ENCODE measurements at places on chromosomes 5 and 9.

GRCh38 chr9:76751001-76751400 lies 13.2 kb upstream of the PCA3 start:
- no peak for DNase-seq

GRCh38 chr9:16637911-16638310 lies 232.6 kb downstream of the BNC2 start:
- DNase-seq, result no peak

GRCh38 chr5:97501286-97501964 lies 318.4 kb upstream of the RIOK2 start:
- DNase-seq, result no peak

DNA sequence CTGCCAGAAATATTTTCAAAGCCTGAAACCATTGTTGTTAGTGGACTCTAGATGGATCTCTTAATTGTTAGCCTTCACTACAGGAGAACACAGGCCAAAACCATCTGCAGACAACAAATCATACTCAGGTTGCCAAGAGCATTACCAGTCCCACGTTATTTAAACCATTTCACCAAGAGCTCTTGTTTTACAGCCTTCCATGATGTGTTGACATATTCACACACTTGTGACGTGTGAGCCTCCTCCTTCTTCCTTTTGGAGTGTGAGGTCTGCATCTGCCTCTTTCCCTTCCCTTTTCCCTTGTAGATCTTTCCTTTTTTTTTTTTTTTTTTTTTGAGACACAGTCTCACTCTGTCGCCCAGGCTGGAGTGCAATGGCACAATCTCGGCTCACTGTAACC lies 279.0 kb downstream of the AUH start:
- no peak for DNase-seq

DNA sequence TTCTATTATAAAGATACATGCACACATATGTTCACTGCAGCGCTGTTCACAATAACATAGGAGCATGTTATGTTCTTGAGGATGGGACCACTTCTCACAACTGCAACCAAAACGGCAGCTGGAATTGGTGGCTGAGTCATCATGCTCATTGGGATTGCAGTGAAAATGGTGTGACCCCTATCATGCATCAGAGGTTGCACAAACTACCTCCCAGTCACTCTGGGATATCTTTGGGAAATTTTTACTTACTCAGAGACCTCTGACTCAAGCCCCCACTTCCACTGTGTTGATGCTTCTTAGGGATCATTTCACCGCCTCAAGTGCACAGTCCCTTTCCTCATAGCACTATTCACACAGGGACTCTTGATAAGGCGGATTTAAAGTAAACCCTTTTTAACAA lies 474.1 kb downstream of the BNC2 start:
- no peak for DNase-seq

GRCh38 chr9:36144309-36145232 lies 8.0 kb downstream of the GLIPR2 start:
- DNase-seq, result no peak

- DNase-seq, result no peak
These were observed 236.1 kb downstream of the ARRDC3 start for GRCh38 chr5:91146905-91147600.

GRCh38 chr9:982394-983230 lies 6.2 kb downstream of the DMRT3 start:
- DNase-seq, result no peak

- no peak for DNase-seq
These were observed 225.7 kb downstream of the MAST4 start for GRCh38 chr5:66821688-66822429.

GRCh38 chr9:70798018-70798417 lies 323.4 kb downstream of the TRPM3 start:
- no peak for DNase-seq

DNA sequence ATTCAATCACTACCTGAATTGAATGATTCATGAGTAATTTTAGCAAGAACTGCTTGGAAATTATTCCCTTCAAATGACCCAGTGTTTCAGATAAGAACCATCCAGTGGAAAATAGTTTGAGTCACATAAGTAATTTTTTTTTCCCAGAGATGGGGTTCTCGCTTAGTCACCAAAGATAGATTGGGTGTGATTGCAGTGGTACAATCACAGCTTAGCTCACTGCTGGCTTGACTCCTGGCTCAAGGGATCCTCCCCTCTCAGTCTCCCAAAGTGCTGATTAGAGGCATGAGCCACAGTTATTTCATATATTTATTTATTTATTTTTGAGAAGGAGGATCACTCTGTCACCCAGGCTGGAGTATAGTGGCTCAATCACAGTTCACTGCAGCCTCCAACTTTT lies 574.5 kb upstream of the ARRDC3 start:
- no peak for DNase-seq

GRCh38 chr9:33795819-33796218 lies 458 bp downstream of the PRSS3 start:
- no peak for DNase-seq

DNA sequence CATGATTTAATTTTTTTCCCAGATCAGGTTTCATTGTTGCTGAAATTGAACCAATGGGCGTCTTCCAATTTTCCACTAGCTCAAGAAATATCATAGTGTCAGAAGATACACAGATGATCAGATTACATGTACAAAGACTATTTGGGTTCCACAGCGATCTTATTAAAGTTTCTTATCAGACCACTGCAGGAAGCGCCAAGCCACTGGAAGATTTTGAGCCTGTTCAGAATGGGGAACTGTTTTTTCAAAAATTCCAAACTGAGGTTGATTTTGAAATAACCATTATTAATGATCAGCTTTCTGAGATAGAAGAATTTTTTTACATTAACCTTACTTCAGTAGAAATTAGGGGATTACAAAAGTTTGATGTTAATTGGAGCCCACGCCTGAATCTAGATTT lies 251.6 kb downstream of the ADGRV1 start:
- DNase-seq, result no peak

- DNase-seq, result no peak
These were observed 27.9 kb downstream of the USP20 start for GRCh38 chr9:129863059-129863690.

DNA sequence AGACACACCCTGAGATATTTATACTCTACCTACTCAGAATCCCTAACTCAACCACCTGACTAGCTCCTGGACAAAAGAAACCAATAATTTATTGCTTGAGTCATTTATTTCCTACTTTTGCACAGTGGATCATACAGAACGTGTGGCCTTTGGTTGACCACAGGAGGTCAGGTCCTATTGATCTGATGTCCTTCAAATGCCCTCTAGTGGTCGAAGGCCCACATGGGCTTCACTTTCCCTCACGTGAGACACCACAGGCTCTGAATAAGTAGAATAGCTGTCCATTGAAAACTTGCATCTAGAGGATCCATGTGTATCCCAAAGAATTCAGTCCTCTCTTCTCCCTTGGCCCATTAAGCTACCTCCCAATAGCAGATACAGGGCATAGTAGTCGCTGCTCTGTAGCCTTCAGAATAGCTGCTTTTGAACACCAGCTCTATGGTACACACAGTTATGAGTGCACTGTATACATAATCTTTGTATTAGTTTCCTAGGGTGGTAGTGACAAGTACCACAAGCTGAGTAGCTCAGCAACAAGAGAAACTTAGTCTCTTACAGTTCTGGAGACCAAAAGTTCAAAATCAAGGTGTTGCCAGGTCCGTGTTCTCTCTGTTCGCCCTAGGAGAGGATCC lies 177.6 kb upstream of the SMARCA2 start:
- peak; percentile 4 for DNase-seq

DNA sequence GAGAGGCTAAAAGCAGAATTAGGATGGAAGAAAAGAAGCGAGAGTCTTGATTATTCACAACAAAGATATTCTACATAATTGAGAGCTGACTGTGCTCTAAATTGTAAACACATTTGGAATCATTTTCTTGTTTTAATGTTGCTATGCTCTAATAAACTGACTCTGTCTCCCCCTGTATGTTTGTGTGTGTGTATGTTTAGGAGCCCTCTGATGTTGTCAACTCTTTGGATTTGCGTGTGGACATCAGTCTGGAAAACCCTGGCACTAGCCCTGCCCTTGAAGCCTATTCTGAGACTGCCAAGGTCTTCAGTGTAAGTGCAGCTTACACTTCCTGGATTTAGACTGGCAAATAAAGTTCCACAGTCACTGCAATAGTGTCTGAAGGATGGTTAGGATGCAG lies 37.8 kb downstream of the MOCS2 start:
- DNase-seq, result no peak

- no peak for DNase-seq
These were observed 48.9 kb downstream of the YIPF5 start for GRCh38 chr5:144121577-144121976.

- DNase-seq, result no peak
These were observed 463.1 kb upstream of the CDH10 start for GRCh38 chr5:25107853-25108252.

DNA sequence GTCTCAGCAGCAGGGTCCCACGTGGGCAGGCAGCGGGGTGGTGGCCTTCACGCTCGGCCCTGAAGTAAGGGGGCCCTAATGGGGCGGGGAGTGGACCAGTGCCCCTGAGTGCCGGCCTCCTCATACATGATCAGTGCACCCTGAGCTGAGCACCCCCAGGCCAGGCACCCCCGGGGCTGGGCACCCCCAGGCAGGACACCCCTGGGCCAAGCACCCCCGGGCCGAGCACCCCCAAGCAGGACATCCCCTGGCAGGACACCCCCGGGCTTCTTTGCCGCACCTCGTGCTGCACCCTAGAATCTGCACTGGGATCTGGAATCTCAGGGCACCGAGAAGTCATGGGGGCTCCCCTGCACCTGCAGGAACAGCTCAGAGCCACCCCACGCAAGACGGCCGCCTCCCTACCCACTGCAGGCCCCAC lies 51.4 kb downstream of the EXD3 start:
- DNase-seq, result no peak

- no peak for DNase-seq
These were observed 165.2 kb upstream of the NFIB start for GRCh38 chr9:14479163-14479560.

GRCh38 chr5:74934949-74935751 lies 69.0 kb upstream of the FAM169A start:
- no peak for DNase-seq

DNA sequence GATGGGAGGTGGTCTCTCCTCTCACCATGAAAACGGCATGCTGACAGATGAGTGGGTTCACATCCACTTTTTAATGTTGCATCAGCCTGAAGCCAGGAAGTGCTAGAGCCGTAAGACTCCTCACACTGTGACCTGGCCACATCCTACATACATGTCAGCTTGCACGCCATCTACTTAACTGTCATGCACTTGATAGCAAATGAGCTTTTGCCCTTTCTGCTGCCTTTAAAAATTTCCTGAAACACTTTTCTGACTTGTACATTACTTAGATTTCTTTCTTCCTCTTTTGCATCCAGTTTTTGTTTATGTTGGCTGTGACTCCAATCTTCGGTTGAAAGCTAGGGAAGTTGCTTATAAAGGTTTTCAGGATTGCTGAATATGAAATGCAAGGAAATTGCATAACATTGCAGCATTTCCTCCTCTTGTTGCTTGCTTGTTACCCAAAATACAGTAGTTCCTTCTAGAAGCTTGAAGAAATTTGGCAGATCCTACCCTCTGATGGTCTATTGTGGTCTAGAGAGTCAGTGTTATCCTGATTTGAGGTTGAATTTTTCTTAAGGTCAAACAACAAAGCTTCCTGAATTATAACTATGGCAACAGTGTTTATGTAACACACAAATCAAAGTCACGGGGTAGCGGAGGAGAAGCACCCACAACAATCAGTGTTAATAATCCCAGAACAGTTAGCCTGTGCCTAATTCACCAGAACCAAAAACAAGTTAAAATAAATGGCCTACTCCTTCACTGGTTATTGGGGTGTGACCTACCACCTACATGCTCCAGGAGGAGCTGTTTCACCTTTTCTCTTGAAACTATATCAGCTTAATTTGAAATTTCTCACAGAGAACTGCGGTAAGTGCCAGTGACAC lies 232.5 kb downstream of the ARHGAP26 start:
- peak; percentile 10 for DNase-seq

GRCh38 chr5:60955239-60955638 lies 10.2 kb downstream of the NDUFAF2 start:
- DNase-seq, result no peak

DNA sequence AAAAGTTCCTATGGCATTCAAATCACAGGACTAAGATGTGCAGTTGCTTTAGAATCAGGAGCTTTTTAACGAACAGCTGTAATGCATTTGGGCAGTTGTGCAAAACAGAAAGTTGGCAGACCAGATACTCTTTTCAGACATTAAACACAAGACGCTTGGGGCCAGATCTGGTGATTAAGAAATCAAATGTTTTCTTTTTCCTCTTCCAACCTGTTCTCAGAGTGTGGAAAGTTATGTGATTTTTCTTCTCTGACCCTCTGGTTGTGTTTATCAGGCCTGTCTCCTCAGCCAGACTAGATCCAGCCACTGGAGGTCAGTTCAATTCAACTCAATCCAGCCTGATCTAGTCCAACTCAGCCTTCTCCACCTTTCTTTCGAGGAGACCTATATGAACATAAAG lies 298.5 kb upstream of the PCSK5 start:
- DNase-seq, result no peak

GRCh38 chr9:14881006-14881405 lies 29.2 kb downstream of the FREM1 start:
- no peak for DNase-seq

GRCh38 chr5:67552773-67553172 lies 356.2 kb upstream of the CD180 start:
- DNase-seq, result no peak

GRCh38 chr5:16980983-16981382 lies 44.9 kb upstream of the MYO10 start:
- DNase-seq, result no peak

DNA sequence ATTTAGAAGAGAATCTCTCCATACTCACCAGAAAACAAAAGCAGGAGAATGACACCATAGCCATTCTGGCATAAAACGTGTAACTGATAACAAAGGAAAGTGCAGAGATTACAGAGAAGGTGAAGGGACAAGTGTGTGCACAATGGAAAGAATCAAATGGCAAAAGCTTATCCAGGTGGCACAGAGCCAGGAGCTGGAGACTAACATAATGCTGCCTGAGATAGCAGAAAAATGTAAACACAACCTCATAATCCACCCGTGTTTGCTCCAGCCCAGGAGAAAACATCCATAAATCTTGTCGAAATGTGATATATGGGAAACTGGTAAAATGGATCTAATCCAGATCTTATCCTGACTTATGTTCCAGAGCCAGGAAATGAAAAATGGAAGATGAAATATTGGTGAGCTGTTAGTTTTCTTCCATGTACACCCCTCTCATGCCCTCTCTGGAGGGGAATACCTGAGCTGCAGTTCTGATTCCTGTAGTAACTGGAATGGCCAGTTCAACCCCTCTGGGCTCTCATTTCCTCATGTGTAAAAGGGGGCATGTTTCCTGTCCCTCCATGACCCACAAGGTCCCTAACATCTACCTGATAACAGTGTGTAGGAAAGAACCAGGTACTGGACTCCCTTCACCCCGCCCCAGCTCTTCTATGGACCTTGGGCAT lies 212.3 kb upstream of the DAPK1 start:
- DNase-seq, result no peak
